ENCODE measurements at places on chromosomes 13 and 19. TPM values are rescaled to one million over a fixed set of nuclear protein-coding genes. Genes with fewer than 3 reads are reported as not detected.

The MPND gene
- 8.7 TPM for total RNA-seq

DNA sequence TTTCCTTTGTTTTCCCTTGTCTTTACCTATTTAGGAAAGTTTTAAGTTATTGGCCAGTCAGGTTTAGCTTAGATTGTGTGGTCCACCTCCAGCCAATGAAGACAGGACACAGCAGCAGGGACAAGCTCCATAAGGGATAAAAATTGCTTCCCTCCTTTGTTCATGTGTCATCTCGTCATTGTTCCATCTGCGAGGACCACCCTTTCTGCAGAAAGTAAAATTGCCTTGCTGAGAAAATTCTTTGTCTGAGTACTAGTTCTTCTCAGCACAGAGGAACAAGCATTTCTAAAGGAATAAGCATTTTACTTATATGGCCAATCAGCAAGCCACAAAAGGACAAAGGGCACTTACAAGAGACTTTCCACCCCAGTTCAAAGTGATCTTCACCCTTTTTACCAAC lies 11.4 kb downstream of the ZNF560 start:
- DNase-seq: no peak

GRCh38 chr13:82772816-82773215 lies 1109.5 kb downstream of the SLITRK1 start:
- DNase-seq: no peak

The CYP2S1 gene
- total RNA-seq: 3.0 TPM

The ERICH4 gene
- total RNA-seq: not detected

The ZNF491 gene
- total RNA-seq: 4.2 TPM

DNA sequence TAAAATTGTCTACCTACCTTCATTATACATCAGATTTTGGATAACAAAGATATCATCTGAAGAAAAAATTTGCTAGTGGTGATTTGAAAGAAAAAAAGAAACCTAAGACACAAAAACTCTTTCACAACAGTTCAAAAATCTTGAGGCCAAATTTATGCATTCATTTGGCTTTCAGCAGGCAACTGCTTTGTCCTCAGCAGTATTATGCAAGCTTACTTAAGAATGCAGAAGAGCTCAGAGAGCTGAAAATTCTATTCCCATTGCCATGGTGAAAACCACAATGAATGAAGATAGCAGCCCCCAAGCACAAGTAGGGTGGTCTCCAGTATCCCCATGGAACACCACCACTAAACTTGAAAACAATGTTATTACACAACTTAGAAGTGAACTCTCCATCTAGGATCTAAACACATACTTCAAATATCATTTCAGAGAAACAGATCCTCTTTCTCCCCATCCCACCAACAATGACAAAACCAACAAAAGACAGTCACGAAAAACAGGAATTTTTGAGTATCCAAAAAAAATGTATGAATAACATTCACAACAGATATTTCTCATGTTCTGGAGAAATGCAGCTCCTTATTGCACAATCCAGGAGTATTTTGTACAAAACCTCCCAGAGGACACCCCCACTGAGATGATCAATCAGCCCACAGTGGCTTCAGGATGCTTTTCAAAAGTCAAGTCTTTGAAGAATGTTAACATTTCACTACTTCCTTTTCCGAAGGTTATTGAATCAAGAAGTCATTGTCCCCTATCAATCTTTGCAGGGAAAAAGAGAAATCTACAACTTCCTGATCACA lies 192.7 kb downstream of the LHFPL6 start:
- DNase-seq: no peak

The GFY gene
- not detected for total RNA-seq

- DNase-seq: no peak
These were observed 292.0 kb upstream of the ZNF507 start for GRCh38 chr19:32053376-32053775.

DNA sequence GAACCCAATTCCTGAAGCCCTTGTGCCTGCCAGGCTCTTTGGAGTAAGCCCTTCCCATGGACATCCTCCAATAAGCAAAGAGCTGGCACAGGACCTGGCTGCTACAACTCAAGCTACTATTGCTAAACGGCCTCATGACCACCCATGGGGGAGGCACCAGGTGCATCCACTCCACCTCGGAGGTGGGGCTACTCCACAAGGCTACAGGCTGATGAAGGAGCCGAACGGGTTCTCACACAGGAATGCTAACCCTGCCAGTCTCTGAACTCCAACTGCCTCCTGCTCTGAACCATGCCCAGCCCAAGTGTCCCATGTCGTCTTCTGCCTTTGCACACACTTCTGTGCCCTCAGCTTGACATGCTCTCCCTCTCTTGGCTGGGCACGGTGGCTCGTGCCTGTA lies 10.0 kb downstream of the SYMPK start:
- DNase-seq: no peak

The CEACAM6 gene
- total RNA-seq: under 0.01 TPM

The EHD2 gene
- 444 TPM for total RNA-seq

The UQCRFS1 gene
- total RNA-seq: 46.4 TPM

GRCh38 chr13:48266701-48267639 lies 34.0 kb downstream of the ITM2B start:
- no peak for DNase-seq

DNA sequence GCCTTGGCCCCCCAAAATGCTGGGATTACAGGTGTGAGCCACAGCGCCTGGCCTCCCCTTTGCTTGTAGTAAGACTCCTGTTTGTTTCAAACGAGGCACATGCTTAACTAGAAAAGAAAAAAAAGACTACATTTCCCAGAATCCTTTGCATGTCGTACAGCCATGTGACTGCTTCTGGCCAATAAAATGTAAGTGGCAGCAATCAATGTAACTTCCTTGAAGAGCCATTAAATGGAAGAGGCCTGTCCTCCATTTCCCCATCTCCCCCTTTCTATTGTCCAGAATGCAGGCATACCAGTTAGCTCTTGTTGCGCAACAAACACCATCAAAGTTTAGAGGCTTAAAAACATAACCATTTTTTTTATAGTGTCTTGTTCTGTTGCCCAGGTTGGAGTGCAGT lies 10.4 kb upstream of the GPR32 start:
- no peak for DNase-seq

The LAIR1 gene
- 14.5 TPM for total RNA-seq

- DNase-seq: no peak
These were observed 143.3 kb downstream of the DCLK1 start for GRCh38 chr13:35987572-35988513.

GRCh38 chr13:24713022-24713421 lies 32.8 kb downstream of the ATP12A start:
- DNase-seq: no peak

DNA sequence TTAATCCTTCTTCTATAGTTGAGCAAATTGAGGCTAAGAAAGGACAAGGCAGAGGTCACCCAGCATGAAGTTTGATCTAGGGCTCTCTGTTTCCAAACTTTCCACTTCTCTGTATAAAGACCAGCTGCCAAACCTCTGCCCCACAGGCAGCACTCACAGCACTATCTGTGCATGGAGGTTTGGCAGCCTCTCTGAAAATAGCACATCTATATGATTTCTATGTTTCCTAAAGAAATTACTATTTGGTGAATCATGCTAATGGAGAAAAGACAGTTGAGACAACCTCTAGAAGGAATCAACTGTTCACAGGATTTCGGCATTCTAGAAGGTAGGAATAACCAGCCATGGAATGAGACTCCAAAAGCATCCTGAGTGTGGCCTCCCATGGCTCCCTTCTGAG lies 554.5 kb downstream of the IRS2 start:
- no peak for DNase-seq

- DNase-seq: no peak
These were observed 703 bp upstream of the TPM4 start for GRCh38 chr19:16075430-16076153.

DNA sequence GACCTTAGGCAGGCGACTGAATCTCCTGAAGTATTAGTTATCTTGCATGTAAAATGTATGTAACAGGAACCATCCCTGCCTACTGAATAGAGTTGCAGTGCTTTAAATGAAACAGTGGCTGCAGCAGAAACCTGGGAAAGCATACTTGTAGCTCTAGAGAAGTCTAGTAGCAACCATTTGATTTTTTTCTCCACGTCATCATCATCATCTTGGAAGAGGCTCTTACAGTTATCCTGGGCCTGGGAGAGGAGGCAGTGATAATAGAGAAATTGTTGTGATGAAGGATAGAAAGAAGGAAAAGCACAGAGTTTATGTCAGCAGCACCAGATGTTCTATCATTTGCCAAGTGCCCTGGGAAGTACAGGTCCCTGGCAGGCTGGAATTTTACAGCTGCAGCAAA lies 377.6 kb downstream of the ITGBL1 start:
- no peak for DNase-seq

- DNase-seq: no peak
These were observed 42.9 kb upstream of the RAP2A start for GRCh38 chr13:97390941-97391600.

GRCh38 chr19:1512671-1513498 lies at the start of gene ADAMTSL5:
Gene ADAMTSL5 (minus strand): TSS chr19:1513019. CDS start chr19:1510943, 2,076 bp downstream.
- DNase-seq: no peak

GRCh38 chr13:24075137-24075975 lies 85.2 kb upstream of the SPATA13 start:
- DNase-seq: no peak

DNA sequence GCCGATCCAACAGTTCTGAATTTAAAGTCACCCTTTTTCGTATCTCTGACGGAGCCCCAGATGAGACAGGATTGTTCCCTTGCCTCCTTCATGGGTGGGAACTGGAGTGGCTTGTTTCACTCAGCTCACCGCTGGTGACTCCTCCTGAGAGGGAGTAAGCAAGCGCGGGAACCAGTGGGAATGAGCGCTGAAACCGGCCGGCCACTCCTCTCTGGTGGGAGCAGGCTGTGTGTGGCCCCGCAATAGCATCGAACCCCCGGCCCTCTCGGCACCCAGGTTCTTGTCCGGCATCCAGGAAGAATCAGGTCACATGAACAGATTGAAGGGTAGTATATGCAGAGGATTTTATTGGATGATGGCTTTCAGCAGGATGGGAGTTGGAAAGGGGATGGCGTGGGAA lies 1211.6 kb upstream of the PCDH20 start:
- DNase-seq: no peak

The PSG7 gene
- not detected for total RNA-seq

- no peak for DNase-seq
These were observed at the start of gene PLVAP for GRCh38 chr19:17376935-17377600. Gene PLVAP (minus strand): TSS chr19:17377342. CDS start chr19:17377288, 54 bp downstream.

The HIF3A gene
- 268 TPM for total RNA-seq

DNA sequence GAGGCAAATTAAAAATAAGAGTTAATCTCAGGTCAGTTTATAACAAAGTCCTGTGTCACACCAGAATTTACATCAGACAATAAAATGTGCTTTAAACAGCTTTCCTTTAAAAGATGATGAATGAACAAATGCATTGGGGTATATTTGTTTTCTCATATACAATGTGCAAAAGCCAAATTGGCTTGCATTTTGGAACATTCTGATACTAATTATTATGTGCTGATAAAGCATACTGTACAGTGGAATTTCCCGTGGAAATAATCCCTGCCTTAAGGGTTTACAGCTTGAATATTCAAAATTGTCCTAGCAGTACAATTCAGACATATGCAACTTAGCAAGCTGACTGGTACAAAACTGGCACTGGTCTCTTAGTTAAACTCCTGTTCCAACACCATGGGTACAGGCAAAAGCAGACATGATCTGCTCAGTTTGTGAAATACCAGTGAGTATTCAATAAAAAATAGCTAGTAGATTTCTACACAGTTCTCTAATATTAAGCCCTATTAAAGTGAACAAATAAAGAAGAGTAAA lies 373.4 kb downstream of the SLITRK1 start:
- no peak for DNase-seq

GRCh38 chr13:45592758-45593157 lies 22.8 kb downstream of the ERICH6B start:
- no peak for DNase-seq

The PRR20E gene
- total RNA-seq: not detected

The ERICH6B gene
- not detected for total RNA-seq

- no peak for DNase-seq
These were observed 4.3 kb downstream of the RNF113B start for GRCh38 chr13:98172590-98173422.

The LGALS7B gene
- not detected for total RNA-seq

The KLHL1 gene
- total RNA-seq: 0.13 TPM

The IGFL1 gene
- not detected for total RNA-seq

The POLR1D gene
- 132 TPM for total RNA-seq

DNA sequence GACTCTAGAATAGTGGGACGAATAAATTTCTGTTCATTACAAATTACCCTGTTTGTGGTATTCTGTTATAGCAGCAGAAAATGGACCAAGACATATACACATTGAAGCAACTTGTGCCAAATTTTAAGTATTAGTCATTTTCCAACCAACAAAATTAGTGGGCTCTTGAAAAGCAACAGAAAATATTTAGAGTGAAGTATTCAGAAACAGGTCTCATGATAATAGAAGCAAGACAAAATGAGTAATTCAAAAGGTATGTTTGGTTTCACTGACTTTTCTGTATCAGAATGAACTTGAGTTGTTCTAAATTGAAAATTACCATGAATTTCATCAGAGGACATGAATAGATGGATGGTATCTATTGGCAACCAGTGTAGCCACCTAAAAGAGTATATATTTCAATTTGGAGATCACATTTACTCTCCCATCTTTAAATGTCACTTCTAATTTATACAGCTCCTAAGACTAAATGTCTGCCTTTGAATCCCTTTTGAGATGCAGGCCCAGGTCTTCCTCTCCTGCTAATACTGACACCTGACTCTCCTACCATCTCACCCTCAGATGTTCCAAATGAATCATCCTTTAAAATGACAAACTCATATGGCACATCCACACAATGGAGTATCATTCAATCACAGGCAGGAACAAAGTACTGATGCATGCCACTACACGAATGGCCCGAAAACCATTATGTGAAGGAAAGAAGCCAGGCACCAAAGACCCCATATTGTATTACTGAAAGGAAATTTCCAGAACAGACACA lies 40.7 kb upstream of the DOCK9 start:
- peak; percentile 14 for DNase-seq

DNA sequence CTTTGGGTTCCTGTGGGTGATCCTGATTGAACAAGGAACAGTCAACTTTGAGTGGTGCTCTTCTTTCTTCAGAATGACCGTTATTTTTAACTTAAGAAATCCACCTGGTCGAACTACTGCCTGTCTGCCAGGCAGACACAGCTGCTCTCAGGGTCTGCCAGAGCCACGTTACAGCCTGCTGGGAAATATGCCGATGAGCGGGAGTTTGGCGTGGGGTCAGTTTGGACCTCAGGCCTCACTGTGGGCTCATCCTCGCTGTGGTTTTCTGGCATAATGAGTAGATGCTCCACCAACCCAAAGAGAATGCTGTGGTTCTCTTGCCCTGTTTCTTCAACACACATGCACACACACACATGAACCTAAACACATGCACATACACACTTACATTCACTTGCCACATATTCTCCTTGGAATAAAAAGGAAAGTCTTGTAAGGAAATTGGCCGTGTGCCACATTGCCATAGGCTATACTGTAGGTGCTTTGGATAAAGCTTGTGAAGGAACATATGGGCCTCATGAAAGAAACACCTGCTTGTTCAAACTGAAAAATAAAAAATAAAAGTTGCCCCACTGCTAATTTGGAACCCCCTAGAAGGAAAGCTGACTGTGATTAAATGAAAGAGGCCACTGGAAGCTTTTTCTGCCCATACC lies 598.7 kb upstream of the KLF12 start:
- no peak for DNase-seq

The ETHE1 gene
- 61.9 TPM for total RNA-seq
